Left ventricle myocardium inferior (tissue), 1 donor: ENCODE measurements at places on chromosomes 7 and 10.

GRCh38 chr7:135744938-135745702 lies 3.5 kb downstream of the FAM180A start:
- no peak for DNase-seq

- no peak for DNase-seq
Observed at GRCh38 chr7:114691605-114692004, 230.3 kb upstream of the MDFIC start.

- DNase-seq = no peak
Observed at GRCh38 chr7:149321978-149322541, 60.1 kb downstream of the ZNF783 start.

GRCh38 chr10:126734967-126735366 lies 64.5 kb upstream of the C10orf90 start:
- DNase-seq = no peak

DNA sequence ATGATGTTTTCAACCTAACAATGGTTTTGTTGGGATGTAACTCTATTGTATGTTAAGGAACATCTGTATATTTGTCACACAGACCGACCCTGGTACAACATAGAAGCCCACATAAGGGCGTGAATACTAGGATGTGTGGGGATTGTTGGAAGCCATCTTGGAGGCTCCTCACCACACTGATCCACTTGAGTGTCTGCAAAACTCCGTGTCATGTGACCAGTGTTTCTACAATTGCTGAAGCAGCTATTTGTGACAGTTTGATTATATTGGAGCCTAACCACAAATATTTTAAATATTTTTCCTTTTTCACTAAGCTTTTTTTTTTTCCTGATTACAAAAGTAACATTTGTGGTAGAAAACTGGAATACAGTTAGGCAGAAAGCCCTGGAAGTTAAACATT lies 27.9 kb downstream of the RALA start:
- DNase-seq = no peak

GRCh38 chr7:6159097-6159483 lies 113.3 kb downstream of the CYTH3 start:
- no peak for DNase-seq

DNA sequence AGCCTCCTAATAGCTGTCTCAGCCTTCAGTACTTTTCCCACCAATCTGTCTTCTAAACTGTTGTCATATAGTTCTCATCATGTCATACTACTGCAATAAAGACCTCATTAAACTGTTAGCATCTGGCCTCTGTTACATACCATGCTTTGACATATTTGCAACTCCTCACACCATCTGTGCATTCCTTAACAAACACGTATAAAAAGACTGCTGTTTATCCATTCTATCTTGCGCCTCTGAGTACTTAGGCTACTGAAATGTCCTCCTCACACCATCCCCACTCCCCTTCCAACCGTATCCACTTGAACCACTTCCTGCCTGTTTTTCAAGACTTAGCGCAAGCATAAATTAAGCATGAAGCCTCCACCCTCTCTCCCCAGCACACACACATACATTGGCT lies 41.6 kb downstream of the SLC16A9 start:
- DNase-seq = no peak

DNA sequence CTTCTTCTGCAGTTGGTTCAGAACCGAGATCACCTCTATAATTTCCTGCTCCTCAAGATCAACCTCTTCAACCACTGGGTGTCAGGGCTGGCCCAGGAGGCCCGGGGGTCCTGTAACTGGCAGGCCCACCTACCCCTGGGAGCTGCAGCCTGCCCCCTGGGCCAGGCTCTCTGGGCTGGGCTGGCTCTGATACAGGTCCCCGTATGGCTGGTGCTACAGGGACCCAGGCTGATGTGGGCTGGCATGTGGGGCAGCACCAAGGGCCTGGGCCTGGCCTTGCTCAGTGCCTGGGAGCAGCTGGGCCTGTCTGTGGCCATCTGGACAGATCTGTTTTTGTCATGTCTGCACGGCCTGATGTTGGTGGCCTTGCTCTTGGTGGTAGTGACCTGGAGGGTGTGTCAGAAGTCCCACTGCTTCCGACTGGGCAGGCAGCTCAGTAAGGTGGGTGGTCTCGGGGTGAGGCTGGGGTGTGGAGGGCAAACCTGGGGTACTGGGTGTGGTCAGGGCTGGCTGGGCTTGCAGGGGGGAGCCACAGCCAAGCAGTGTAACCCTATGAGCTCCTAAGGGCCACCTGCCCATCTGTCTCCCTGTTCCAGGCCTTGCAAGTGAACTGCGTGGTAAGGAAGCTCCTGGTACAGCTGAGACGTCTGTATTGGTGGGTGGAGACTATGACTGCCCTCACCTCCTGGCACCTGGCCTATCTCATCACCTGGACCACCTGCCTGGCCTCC lies 4.2 kb downstream of the TMEM270 start:
- DNase-seq = no peak

GRCh38 chr10:86265895-86266259 lies 100.7 kb downstream of the GRID1 start:
- no peak for DNase-seq

DNA sequence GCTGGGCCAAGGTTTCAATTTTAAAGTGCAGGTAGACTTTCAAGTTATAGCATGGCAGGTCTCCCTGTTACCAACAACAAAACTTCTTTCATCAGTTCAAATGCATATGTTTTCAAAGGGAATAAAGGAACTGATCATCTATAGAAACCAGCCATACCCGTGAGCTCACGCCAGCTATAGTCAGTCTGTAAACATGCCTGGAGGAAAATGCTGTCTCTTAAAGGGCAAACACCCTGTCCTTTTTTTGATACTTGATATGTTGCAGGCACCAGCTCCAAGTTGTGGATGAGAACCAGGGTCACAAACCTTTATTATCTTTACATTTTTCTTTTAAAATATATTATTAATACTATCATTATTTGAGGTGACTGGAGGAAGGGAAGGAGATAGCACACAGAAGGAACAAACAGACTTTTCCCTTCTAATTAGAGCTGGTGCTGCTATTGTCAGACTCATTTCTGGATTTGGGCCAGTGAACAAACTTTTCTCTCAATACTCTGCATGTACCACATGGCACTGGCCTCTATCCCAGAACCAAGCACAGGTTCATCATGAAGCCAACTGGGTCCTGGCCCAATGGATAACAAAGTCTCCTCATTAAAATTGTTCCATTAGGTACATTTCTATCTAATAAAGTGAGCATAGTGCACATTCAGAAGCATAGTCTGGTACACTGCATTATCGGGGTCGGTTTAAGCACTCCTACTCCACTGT lies 1102.4 kb downstream of the SORCS3 start:
- DNase-seq = peak; percentile 18

- no peak for DNase-seq
Observed at GRCh38 chr10:124238367-124238766, 145.0 kb upstream of the CHST15 start.

DNA sequence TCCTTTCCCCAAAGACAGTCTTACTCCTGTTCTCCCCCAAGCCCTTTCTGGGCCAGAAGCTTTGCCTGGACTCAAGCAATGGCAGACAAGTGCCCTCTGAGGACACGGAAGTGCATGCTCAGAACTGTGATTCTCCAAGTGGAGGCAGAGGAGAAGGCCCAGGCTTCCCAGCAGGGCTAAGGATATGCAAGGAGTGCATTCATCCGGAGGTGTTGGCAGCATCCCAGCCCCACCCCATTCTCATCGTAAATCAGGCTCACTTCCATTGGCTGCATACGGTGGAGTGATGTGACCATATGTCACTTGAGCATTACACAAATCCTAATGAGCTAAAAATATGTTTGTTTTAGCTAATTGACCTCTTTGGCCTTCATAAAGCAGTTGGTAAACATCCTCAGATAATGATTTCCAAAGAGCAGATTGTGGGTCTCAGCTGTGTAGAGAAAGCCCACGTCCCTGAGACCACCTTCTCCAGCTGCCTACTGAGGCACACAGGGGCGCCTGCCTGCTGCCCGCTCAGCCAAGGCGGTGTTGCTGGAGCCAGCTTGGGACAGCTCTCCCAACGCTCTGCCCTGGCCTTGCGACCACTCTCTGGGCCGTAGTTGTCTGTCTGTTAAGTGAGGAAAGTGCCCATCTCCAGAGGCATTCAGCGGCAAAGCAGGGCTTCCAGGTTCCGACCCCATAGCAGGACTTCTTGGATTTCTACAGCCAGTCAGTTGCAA lies 1.4 kb upstream of the RBP3 start:
- DNase-seq = no peak

DNA sequence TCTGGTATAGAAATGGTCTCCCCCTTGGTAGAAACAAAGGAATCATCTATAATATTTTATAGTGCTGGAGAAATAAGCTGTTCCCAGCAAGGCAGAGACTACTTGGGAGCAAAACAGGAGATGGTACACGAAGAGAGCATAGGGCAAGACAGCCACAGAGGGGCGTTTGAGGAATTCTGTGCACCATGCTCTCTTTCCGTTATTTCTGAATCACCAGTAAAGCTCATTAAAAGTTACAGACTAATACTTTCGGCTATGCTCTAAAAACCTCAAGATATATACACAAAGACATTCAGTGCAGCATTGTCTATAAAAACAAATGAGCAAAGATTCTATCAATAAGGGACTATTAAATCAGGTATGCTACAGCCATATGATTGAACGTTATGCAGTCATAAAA lies 68.5 kb upstream of the FHIP2A start:
- DNase-seq = no peak

- DNase-seq = no peak
Observed at GRCh38 chr7:139490130-139490529, 6.7 kb upstream of the KLRG2 start.

DNA sequence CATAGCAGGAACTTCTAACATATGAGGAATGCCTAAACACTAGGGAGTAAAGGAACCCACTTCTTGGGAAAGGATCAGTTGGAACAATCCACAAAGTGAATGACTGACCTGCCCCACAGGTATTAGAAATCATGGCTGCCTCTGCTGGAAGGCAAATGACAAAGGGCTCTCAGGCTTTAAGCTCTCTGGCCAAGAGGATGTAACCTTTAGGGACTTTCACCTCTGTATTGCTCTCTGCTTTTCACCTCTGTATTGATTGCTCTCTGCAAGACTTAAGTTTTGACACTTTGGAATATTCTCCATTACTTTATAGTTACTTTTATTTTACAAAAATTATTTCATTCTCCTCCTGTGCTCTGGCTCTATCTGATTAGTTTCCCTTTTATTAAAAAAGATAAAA lies 248.0 kb downstream of the LRRTM3 start:
- DNase-seq = no peak

GRCh38 chr7:33428415-33428814 lies 299.1 kb downstream of the BBS9 start:
- no peak for DNase-seq

GRCh38 chr10:70584909-70585544 lies 17.5 kb downstream of the PRF1 start:
- no peak for DNase-seq

DNA sequence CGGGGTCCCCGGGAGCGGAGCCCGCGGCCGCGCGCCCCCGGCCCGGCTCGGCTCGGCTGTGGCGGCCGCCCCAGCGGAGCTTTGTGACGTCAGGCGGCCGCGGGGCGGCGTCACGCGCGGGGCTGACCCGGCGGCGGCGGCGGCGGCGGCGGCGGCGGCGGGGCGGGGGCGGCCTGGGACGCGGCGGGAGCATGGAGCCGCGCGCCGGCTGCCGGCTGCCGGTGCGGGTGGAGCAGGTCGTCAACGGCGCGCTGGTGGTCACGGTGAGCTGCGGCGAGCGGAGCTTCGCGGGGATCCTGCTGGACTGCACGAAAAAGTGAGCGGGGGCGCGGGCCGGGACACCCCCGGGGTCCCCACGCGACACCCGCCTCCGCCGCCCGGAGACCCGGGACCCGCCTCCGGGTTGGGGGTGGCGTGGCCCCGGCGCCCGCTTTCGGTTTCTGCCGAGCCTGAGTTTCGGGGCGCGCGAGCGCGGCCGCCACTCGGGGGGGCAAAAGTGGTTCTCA lies at the start of gene PWWP2B:
Gene PWWP2B, plus strand, starts transcription at position 165 of the 506 bp plus-strand sequence. Its CDS starts 27 bp downstream, at position 192.
- DNase-seq = peak; percentile 70
